MG63 (cell line): ENCODE measurements at places on chromosomes 2 and 18.

- no peak for DNase-seq
Observed at GRCh38 chr2:3572620-3573019, 2.4 kb upstream of the RPS7 start.

DNA sequence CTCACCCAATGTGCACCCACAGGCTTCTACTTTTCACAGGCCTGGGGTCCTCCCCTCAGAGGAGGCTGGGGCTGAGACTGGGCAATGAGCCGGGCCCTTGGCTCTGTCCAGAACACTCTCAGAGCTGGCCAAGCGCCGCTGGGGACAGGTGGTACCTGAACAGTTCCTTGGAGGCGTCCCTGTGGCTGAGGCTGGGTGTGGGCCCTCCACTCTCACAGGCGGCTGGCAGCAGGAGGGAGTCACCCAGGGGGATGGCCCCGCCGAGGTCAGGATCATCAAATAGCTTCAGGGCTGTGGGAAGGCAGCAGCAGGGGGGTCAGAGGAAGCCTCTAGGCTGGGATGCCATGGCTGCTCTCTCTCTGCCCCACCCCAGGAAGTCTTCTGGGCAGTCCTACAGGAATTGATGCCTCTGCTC is 27.1 kb downstream of the HS1BP3 start:
- no peak for DNase-seq

GRCh38 chr2:172859581-172860335 is 124.1 kb downstream of the RAPGEF4 start:
- DNase-seq: no peak

DNA sequence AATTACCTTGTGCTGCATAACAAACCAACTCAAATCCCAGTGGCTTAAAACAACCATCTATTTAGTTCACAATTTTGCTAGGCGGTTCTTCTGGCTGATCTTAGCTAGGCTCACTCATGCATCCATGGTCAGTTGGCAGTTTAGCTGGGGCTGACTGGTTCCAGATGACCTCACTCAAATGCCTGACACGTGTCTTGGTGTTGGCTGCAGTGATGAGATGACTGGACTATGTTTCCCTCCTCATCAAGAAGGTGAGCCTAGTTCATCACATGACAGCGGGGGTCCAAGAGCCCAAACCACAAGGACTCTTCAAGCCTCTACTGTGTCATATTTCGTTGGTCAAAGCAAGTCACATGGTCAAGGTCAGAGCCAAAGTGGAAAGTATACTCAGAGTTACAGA is 42.7 kb upstream of the ACTR3 start:
- peak; percentile 96 for DNase-seq

DNA sequence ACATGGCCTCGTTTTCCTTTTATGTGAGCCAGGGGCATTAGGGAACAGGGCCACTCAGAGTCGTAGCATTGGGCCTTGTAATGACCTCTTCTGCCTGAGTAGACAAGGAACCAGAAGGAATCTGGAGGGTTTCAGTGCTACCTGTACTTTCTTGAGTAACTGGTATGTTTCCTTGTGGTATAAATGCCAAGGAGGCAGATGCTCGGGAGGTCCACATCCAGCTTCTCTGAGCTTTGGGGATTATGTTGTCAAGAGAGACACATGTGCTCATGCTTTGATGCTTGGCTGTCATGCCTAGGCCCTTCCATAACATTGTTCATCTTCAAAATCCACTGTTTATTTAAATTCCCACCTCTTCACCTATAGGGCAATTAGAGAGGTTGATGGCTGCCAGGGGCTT is 26.3 kb downstream of the FOSL2 start:
- no peak for DNase-seq

- no peak for DNase-seq
Observed at GRCh38 chr2:128469203-128469602, 150.5 kb upstream of the HS6ST1 start.
